ENCODE measurements at places on chromosomes 12 and 14.

- no peak for DNase-seq
Observed at GRCh38 chr14:99127651-99128167, 144.3 kb downstream of the BCL11B start.

DNA sequence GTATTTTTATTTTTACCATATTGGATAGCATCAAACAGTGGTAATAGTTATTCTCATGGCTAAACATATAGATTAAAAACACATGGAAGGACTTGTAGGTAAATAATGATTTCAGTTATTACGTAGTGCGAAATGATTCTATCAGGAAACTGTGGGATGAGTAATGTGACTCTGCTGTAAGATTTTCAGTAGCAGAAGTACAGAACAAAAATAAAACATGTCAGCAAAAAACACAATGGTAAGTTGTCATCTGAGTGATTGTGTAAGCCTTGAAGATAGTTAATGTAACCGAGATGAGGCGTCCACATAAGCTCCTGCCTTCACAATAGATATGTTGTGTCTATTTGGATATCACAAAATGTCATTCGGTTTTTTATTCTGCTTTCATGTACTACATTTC is 99.8 kb downstream of the BORCS5 start:
- peak; percentile 61 for DNase-seq

- no peak for DNase-seq
Observed at GRCh38 chr12:89348894-89349699, 3.2 kb downstream of the DUSP6 start.

- no peak for DNase-seq
Observed at GRCh38 chr14:51602310-51602709, 49.4 kb upstream of the FRMD6 start.

- DNase-seq = no peak
Observed at GRCh38 chr14:75430526-75430925, 2.7 kb downstream of the JDP2 start.

- peak; percentile 62 for DNase-seq
Observed at GRCh38 chr14:99995700-99996356, 69.4 kb upstream of the EVL start.

DNA sequence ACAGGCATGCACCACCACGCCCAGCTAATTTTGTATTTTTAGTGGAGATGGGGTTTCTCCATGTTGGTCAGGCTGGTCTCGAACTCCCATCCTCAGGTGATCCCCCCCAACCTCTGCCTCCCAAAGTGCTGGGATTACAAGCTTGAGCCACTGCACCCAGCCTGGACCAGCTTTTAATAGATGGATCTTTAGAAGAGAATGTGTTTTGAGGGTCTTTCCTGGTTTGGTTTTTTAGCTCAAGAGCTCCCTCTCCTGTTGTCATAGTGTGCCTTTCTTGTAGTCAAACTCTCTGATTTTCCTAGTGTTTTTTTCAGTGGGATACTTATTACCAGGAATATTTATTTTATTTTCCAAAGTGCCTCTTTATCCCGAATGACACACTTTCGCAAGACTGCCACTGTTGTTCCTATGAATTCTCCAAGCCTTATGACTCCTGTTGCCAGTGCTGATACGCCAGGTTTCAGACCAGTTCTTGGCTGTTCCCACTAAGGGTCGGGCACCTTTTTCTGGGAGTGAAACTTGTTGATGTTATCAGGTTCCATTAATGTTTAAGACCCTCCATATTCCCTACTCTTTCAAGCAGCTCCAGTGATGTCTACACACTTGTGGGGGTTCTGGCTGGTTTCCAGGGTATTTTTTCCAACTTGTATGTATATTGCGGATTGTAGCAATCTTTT is 31.5 kb upstream of the LIMA1 start:
- peak; percentile 16 for DNase-seq

DNA sequence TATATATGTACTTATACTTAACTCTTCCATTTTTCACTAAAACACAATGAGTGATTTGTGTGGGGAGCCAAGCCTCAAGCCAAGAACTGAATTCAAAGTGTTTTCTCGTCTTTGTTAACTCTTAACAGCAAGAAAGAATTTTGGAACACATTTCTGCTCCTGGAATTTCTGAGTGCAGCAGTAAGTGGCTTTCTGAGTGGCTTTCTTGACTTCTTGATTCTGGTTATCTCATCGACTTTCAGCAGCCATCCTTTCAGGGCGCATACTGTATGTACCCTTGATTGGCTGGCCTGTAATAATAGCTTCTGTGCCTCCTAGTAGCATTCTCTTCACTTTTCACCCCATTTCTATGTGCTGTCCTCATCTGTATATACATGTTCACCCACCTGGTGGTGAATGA is 157.4 kb downstream of the FBXL14 start:
- no peak for DNase-seq

GRCh38 chr14:32603992-32604565 is 275.0 kb downstream of the AKAP6 start:
- DNase-seq = no peak

DNA sequence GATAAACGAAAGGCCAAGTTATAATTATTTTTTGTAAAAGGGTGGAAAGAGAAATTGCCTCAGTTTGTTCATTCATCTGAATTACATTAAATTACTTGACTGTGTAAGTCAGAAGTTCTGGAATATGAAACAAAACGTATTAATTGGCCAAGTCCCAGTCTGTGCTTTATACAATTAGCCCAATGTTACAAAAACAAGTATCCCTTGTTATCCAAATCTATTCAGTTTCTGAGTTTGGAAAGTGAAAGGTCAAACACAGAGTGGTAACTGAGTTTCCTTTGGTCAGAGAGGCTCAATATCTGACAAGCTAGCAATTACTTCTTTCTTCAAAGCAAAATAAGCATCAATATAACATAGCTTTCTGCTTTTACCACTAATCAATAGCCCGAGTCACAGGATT is 62.6 kb downstream of the SPPL3 start:
- DNase-seq = no peak

DNA sequence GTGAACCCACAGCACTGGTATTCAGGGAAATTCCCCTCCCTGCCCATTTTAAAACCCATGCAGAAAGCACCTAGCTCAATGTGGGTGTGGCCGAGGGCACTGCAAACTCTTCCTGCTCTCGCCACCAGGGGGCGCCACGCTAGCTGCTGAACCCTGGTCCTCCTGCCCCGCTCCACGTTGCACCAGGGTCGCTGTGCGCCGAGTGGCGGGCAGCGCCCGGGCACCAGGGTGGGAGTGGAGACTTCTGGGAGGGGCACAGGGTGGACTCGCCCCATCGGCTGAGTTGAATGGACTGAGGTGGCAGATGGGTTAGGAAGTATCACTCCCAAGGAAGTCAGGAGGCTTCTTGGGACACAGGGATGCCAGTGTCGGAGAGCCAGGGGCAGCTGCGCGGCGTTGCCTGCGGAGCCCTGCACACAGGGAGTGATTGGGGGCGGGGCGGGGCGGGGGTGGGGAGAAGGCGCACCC is 48.1 kb upstream of the BCL11B start:
- peak; percentile 85 for DNase-seq

GRCh38 chr14:57060276-57060955 is 208.3 kb downstream of the EXOC5 start:
- no peak for DNase-seq

DNA sequence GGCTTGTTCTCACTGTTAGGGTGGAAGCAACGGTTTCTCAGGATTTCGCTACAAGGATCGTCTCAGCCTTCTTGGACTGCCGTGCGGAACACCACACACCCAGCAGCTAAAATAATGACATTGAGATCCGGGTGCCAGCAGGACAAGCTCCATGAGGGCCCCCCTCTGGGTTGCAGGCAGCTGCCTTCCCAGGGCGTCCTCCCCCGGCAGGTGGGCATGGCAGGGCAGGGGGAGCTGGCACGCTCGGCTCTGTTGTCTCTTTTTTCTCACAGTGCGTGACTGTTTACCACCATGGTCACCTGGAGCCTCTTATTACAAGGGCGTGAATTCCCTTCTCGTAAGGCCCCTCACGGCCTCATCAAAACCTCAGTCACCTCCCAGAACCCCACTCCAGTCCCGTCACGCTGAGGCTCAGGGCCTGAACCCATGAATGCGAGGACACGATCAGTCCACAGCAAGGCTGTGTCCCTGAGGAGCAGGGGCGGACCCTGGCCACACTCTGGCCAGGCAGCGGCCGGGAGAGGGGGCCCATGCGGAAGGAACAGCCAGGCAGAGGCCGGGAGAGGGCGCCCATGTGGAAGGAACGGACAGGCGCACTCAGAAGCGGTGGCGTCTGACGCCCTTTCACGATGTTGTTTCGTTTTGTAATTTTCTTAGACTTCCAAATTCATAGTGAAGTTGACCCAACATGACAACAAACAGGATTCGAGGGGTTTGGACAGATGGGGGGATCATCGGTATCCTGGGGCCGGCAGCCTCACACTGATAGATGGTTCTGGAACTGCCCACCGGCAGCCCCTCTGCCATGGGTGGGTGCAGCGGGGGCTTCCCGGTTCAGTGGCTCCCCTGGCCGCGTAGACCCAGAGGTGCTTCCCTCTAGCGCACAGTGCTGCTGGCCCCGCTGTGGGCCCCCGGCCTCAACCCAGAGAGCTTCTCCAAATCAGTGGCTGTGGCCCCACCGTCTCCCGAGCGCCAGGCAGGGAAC is 10.0 kb downstream of the LRCOL1 start:
- DNase-seq = no peak

DNA sequence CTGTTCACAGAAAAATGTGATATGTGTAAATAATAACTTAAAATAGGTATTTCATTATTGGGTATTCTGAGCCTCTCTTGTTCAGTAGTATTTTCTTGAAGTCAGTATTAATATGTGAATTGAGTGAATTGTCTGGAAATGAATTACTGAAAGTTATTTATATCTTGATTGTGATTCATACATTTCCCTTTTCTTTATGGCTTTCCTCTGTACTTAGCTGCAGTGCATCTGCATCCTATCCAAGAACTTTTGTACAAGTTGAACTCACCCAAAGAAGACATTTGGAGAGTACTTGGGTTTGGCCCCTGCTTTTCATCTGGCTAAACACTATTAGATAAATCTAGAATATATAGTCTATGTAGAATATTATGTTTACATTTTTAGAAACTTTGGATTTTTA is 326.0 kb downstream of the RAD51B start:
- DNase-seq = no peak

DNA sequence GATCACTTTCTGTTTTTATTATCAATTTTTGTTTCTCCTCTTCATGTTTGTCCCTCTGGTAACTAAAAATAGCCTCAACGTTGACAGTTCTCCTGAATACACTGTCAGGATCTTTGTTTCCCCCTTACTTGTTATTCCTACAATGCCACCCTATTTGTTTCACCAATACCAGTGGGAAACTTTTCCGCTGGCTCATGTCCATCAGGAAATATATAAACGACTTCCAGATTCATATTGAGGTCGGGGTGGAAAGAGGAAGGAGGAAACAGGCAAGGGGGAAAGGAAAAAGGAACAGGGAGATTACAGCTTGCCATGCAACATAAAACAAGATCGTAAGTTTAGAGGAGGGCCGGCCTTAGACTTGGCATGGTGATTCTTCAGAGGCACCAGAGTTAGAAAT is 61.7 kb downstream of the BTBD7 start:
- DNase-seq = no peak

GRCh38 chr12:107581619-107582015 is 104.0 kb upstream of the PWP1 start:
- DNase-seq = no peak

GRCh38 chr14:26187996-26188620 is 409.7 kb downstream of the NOVA1 start:
- no peak for DNase-seq

GRCh38 chr12:121915841-121916321 is 2.5 kb upstream of the CFAP251 start:
- no peak for DNase-seq

DNA sequence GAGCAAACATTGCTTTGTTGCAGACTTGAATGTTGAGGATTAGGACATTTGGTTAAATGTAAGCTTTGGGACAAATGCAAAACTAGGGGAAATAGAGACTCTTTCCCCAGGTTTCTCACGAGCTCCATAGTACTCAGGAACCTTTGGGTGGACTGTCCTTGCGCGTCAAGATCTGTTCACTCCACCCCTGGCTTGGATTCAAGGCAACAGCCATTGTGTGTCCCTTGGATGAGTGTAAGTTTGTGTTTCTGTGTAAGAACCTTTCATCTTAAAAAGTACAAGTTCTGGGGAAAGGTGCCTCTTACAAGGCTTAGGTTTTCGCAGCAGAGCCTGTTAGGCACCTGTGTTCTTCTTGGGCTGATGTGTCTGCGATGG is 3.7 kb downstream of the SUSD6 start:
- DNase-seq = no peak

DNA sequence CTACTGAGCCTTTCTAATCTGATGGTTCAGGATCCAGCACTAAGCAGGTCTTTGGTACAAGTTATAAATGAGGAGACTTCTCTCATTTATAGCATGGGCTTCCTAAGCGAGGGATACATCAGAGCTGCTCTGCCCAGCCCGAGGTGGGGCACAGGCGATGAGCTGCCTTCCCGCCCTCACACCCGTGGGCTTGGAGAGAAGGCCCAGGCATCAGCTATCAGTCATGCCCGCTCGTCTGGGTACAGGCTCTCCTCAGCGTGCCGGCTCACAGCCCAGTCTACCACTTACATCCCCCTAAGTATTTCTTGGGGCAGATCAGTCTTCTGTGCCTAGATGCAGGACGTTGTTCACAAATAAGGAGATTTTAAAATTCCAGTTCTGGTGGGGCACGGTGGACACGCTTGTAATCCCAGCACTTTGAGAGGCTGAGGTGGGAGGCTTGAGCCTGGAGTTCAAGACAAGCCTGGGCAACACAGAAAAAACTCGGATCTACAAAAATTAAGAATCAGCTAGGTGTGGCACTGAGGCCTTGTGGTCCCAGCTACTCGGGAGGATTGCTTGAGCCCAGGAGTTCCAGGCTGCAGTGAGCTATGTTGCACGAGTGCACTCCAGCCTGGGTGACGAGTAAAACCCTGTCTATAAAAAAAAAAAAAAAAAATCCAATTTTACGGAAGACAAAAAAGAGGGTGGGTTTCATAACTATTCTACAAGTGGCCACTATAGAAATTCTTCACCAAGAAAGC is 57.0 kb downstream of the CCDC88C start:
- no peak for DNase-seq

DNA sequence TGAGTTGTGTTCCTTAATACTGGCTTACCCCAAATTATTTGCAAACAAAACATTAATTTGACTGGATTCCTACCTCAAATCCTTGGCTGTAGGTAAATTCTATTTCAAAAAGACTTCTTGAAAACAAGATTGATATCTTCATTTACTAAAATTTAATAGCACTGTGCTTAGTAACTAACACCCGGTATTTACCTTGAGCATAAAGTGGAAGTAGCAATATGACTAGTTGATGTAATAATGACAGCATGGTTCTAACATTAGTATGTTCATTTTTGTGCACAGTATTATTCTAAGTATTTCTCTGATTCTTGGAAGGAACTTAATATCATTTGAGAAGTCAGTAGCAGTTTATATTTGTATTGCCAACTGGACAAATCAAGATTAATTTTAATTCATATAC is 96.8 kb downstream of the PPHLN1 start:
- DNase-seq = no peak

DNA sequence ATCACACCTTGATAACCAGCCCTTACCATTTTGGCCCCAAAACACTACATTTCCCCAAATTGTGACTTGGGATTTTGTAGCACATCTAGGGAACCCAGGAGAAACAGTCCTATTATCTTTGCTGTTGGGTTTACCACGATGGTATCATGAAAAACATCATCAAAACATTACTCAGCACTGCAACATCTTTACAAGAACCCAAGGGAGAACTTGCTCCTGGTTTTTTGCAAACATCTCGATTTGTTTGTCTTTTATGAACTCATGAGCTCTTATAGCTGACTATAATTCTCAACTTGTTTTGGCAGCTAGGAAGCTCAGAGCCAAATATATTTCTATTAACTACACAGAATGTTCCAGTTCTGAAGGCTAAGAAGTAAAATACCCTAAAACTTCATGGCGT is 65.7 kb downstream of the TBX5 start:
- DNase-seq = no peak

- no peak for DNase-seq
Observed at GRCh38 chr12:85237327-85237726, 42.7 kb upstream of the ALX1 start.
